ENCODE measurements at places on chromosomes 7 and 10. TPM values are rescaled to one million over a fixed set of nuclear protein-coding genes. Genes with fewer than 3 reads are reported as not detected.

Gene ANKRD30A
- not detected for total RNA-seq

- no peak for DNase-seq
Measured at GRCh38 chr7:118511146-118511545, 286.6 kb downstream of the ANKRD7 start.

- no peak for DNase-seq
Measured at GRCh38 chr10:79034271-79034876, 34.4 kb upstream of the ZMIZ1 start.

DNA sequence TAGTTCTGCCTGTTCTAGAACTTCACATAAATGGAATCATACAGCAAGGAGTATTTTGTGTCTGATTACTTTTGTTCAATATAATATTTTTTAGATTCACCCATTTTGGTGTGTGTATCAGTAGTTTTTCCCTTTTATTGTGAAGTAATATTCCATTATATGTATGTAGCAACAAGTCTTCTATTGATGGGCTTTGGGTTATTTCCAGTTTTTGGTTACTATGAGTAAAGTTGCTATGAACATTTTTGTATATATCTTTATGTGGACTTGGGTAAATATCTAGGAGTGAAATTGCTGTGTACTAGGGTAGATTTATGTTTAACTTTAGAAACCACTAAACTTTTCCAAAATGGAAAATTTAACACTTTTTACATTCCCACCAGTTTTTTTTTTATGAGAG, 35.7 kb downstream of the ADK start:
- no peak for DNase-seq

GRCh38 chr7:8258166-8258565, 3.8 kb downstream of the ICA1 start:
- no peak for DNase-seq
